ENCODE measurements at places on chromosomes 4 and X. TPM values are rescaled to one million over a fixed set of nuclear protein-coding genes. Genes with fewer than 3 reads are reported as not detected.

The CSAG1 gene
- total RNA-seq = not detected

The PROM1 gene
- total RNA-seq = not detected

The EDA2R gene
- 5.9 TPM for total RNA-seq

The ETNPPL gene
- total RNA-seq = 16.2 TPM

The ARHGAP6 gene
- total RNA-seq = 32.9 TPM

The MAGEA11 gene
- total RNA-seq = not detected

The NRK gene
- 0.63 TPM for total RNA-seq

The CTAG1A gene
- total RNA-seq = not detected

The BGN gene
- 54.2 TPM for total RNA-seq
